Stimulated activated CD4-positive, alpha-beta T cell treated with anti-CD3 and anti-CD28 coated beads, TNF-alpha, amount 100 ng/mL, for 24 hours (primary cell): ENCODE measurements at places on chromosomes 12 and 14.

GRCh38 chr12:65323070-65323469, 44.6 kb downstream of the MSRB3 start:
- no peak for DNase-seq

GRCh38 chr12:62331306-62331705, 71.1 kb downstream of the USP15 start:
- no peak for DNase-seq

DNA sequence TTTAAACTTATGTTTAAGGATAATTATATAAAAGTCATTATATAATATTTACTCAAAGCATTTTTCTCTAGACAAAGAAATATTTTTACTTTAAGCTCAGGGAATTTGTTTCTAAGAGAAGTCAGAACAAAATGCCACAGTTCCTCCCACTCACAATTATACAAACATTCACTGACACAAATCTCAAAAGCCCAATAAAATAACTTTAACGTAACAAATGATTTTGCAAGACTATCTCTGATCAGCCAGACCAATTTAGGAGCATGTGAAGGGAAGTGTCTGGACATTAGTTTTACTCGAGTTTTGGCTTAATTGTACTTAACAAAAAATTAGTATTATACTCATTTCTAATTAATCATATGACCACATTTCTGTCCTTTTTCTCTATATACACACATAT, 41.2 kb downstream of the COCH start:
- DNase-seq, result no peak

DNA sequence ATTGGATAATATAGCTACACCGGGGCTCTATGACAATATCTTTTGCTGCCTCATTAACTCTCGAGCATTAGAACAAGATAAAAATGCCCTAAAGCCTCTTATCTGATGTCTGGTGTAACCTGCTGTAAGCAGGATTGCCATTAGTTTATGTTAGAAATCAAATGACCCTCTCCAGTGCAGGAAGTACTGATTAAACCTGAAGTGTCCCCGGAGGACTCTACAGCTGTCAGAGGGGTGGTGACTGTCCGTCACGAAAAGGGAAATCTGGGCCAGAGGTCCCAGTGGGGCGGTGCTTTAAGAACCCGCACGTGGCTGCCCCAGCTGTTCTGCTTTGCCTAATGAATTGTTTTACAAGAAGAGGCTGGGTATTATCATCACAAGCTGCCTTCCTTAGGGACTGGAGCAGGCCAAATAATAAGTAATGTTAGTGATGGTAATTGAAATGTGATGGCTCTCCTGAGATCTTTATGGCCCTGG, 55.7 kb downstream of the LIN52 start:
- no peak for DNase-seq
